GM20000 (cell line): ENCODE measurements at places on chromosomes 11 and 22.

DNA sequence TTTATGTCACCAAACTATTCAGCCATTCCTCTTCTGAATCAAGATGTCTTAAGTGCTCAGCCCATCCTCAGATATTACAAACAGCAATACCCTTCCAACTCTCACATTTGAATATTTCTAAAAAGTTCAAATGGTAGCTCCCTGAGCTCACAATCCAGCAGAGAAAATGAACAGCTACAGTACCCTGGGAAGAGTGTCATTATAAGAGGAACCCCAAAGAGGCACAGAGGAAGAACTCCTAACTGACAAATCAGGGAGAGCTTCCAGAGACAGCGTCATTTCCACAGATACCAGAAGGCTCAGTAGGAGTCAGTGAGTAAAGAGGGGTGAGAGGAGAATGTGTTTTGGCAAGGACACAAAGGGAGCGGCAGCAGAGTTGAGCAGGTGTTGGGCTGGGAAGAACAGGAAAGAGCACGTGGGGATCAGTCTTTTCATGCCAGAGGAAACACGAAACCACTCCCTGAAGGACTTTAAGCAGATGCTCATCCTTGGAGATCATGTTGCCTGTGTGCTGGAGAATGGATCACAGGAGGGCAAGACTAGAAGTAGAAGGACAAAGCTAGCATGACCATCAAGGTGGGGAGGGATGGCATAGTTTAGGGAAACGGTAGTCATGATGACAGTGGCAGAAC is 4.3 kb downstream of the CLTCL1 start:
- no peak for DNase-seq

DNA sequence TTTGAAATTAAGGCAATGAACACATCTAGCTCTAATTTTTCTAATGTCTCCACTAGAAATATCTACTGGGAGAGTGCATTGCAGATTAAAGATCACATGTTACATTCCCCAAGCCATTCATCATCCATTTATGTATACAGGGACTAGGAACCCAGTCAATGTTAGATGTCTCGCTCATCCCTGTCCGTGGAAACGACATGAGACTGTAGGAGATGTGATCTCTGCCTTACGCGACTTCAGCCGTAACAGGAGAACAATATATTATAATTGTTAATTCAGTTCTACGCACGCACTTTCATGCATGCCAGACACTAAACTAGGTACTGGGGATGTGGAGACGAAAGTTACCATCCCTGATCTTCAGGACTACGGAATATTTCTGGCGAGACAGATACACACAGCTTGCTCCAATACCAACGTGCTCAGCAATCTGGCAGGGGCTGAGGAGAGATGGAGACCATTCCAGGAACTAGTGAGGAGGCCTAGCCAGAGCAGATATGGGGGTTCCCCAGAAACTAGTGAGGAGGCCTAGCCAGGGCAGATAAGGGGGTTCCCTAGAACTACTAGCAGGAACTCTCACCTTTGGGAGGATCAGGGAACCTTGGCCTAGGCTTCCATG is 706 bp downstream of the DCPS start:
- peak; percentile 58 for DNase-seq

- no peak for DNase-seq
Observed at GRCh38 chr11:41377709-41378394, 81.6 kb downstream of the LRRC4C start.

GRCh38 chr11:11884774-11885481 is 43.2 kb downstream of the USP47 start:
- peak; percentile 30 for DNase-seq

- no peak for DNase-seq
Observed at GRCh38 chr11:3382613-3383285, 3.8 kb upstream of the ZNF195 start.

GRCh38 chr11:40168414-40168813 is 1291.0 kb downstream of the LRRC4C start:
- no peak for DNase-seq

GRCh38 chr11:10862446-10862845 is 4.6 kb upstream of the ZBED5 start:
- DNase-seq = no peak

- no peak for DNase-seq
Observed at GRCh38 chr11:90176069-90176468, 41.6 kb downstream of the NAALAD2 start.

DNA sequence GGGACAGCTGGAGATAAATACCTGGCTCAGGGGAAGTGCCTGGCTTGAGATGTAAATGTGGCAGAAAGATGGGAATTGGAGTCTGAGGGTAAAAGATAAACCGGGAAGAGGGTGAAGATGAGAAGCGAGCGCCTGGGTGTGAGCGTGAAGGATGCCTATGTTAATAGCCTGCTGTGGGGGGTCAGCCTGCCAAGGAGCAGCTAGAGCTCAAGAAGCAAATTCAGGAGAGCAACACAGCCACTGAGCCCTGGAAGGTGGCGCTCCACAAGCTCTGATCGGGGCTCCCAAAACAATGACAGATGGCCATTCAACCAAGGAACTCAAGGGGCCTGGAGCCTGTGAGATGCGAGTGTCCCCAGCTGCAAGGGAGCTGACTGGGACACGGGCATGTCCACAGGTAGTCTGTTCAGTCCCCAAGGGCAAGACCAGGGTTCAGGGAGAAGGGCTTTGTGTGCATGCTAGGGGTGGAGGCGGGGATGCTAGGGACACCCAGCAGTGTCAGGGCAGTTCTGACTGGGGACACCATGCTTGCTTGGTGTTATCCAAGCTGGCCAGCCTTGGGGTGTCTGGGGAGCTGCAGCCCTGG is 2.8 kb downstream of the GSC2 start:
- no peak for DNase-seq

DNA sequence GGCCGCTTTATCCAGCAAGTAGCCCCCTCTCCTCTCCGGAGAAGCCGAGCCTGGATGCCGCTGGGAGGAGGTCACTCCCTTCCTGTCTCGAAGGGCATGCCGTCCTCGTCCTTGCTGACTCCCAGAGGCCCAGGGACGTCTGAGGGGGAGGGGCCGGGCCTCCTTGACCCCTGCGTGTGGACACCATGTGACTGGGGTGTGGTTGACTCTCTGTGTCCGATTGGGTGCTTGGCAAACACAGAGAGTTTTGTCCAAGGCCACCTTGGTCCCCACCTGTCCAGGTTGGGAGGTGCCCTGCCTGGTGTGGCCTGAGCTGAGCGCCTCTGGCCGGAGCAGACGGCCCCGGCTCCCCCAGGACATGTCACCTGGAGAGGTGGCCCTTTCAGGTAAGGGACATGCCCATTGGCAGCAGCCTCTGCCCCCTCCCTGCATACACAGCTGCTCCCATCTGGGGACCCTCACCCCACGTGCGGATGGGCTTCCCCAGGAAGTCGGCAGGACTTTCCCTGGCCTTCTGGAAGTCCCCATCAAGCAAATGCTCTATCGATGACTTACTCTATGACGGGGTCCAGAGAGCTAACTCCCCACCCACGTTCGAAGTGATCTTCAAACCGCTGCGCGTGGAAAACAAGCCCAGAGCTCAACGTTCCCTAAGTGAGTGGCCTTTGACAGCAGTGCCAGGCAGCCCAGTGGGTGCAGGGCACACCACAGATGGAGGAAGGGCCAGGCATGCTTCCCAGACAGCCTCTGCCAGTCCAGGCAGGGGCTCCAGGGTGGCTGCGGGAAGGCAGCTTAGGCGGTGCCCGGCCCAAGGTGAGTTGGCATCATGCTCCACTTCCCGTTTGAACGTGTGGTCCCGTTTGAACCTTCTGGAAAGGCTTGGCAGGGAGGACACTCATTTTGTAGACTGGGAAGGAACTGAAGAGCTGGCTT is at the start of gene SMIM38:
Gene SMIM38, plus strand, starts transcription at position 634 of the 933 bp plus-strand sequence. CDS start 1,912 bp downstream, outside the sequence.
- DNase-seq = peak; percentile 78

DNA sequence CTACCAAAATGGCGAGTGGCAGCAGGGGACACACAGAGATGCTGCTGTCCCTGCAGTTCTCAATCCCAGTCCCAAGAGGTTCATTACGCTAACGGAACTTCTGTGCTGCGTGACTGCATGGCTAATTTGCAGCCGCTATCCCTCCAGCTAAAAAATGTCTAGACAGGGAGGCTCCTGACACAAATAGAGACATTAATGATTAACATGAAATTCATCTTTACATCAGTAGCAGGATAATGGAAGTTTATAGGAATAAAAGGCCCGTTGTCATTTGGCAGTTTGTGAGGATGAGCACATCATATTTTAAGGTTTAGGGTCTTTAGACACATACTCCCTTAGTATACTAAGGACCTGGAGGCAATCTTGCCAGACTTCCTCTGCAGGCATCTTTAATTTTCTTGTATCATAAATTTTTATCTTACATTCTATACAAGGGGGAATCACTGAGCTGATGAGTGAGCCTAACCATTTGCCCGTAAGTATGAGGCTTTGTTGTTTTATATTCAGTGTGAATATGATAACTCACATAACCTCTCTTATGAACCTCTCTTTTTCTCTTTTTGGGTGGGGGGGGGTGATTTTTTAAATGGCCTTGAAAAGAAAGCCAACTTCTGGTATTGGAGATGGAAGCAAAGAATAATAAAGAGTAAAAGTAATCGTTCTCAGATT is 99.8 kb upstream of the OR9G4 start:
- no peak for DNase-seq

DNA sequence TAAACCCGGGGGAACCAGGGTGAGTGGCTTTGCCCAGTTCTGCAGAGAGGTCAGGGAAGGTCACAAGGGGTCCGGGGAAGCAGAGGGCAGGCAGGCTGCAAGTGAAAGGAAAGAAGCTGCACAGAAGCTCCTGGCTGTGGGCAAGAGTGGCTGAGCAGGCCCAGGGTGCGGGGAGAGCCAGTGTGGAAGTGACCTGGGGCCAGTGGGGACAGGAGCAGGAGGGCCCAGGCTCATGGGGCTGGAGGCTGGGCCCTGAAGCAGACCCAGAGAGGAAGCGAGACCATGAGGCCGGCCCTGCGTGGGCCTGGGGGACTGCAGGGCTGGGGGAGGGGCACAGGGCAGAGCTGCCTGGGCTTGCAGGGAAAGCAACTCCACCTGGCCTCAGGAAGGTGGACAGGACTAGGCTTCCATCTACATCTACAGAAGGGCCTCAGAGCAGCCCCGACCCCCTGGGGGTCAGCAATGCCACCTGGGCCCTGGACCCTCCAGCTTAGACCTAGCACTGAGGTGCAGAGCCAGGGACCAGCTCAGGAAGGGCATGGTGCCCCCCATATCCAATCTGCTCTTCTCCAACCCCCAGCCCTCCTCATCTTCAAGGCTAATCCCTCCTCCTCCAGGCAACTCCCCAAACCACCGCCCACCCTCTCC is 11.6 kb downstream of the IGF2 start:
- no peak for DNase-seq

GRCh38 chr11:87353771-87354345 is 316.1 kb downstream of the TMEM135 start:
- no peak for DNase-seq

- no peak for DNase-seq
Observed at GRCh38 chr11:128732471-128733277, 38.8 kb downstream of the FLI1 start.

DNA sequence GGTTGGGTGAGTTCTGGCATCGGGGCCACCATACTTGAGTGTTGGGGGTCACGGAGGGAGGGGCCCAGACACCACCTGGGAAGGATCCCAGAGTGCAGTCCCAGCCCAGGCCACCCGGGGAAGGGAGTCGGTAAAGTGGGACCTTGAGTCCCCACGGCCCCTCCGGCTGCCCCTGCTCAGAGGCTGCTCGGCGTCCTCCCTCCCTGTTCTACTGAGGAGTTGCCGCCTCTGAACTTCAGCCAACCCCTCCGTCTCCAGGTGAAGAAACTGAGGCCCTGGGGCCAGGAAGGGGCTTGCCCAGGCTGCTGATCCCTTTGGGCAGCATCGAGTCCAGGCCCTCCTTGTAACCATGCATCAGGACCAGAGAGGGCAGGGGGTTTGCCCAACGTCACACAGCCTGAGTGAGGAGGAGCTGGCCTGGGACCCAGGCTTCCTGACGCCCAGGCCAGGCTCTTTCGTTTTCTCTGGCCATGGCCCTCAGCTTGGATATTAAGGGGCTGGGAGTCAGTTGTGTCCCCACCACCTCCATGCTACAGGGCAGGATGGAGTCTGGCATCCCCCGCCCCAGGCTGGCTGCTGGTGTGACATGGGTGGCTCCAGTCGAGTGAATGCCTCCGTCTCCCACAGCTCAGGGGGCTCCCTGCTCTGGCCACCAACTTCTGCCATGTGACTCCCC is 1.3 kb downstream of the PARVG start:
- DNase-seq = no peak

DNA sequence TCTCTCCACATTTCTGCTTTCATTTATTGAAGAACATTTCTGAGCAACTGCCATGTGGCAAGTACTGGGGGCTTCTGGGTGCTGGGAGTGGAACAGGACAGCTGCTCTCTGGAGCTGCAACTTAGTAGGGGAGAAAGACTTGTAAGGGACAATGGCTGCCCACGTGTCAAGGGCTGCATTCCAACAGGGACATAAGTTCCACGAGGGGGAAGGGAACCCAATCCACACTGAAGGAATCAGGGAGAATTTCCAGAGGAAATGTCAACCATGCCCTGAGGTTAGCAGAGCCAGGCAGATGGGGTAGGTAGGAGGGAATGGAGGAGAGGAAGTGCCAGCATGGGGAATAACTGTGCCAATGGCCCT is 1.7 kb downstream of the MAPK8IP2 start:
- peak; percentile 39 for DNase-seq
